IPS-NIHi11 (cell line): ENCODE measurements at places on chromosomes 6 and 20.

DNA sequence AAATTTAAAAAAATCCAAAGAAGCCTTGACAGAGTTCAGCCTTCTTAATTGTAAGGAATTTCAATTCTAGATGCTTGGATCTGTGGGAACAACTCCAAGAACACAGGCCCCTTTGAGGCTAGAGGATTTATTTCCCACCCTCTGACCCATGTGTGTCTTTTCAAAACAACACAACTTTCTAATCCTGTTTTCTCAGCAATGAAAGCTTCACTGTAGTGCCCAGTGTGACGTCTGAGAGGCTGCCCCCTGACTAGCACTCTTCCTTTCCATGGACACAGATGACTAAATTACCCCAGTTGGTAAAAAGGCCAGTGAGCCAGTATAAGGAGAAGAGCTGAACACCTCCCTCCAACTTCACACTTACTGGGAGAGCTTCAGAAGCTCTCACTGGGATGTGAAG is 16.5 kb upstream of the CCR6 start:
- no peak for DNase-seq

GRCh38 chr6:157611406-157611805 is 211.6 kb upstream of the SNX9 start:
- DNase-seq = no peak

DNA sequence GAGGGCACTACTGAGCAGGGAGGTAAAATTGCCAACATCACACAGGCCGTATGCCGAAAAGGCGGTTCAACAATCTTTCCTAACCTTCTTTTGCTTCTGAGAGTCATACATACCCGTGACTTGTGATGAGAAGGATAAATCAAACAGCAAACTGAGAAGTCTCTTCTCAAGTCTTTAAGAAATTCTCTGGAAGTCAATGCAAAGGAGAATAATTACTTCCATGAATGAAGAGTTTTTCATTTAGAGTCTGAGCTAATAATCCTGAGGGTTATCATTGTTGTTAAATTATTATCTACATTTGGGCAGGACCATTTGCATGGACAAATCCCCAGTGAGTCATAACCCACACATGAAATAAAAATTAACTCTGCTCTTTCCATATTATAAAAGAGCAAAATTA is 22.4 kb upstream of the ILRUN start:
- no peak for DNase-seq

DNA sequence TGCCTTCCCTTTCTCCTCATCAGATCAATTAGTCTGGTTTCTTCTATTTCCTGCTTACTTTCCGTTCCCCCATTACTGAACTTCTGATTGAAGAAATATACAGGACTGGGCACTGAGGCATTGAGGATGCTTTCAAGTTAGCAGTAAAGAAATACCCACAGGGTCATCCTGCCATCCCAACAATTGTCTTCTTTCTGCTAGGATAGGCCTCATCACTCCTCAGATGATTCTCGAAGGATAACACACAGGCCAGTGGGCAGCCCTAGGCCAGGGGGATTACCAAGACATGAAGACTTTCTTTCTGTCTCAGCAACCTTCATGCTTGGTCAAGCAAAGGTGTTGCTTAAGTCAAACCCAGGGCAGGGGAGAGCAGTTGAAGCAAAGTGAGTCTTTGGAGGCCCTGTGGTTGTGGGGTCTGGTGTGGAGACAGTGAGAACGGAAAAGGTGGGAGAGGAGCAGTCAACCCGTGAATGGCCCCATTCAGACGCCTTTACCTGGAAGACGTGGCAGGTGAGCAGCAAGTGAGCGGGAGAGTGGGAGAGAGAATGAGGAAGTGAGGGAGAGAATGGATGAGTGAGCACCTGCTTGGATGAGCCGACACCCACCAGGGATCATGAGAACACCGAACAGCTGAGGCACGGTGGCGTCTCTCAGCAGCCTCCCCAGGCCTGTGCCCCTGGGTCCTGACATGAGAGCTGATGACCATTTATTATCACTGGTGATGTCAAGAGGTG is 462.9 kb downstream of the PREX1 start:
- DNase-seq = no peak

DNA sequence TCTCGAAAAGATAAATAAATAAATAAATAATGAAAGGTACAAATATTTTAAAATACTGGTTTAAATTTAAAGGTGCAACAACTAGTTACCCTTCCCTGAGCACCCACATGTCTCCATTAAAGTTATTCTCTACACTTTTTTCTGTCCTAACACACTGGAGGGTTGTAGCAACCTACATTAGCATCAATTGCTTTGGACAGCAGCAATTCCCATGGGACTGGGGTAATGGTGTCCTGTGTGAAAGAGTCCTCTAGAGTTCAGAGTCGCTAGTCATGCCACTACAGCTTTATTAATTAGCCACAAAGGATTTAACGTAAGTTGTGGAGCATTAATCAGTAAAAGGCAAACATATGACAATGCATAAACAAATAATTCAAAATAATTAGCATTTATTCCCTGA is 14.1 kb upstream of the CD24 start:
- DNase-seq = no peak

DNA sequence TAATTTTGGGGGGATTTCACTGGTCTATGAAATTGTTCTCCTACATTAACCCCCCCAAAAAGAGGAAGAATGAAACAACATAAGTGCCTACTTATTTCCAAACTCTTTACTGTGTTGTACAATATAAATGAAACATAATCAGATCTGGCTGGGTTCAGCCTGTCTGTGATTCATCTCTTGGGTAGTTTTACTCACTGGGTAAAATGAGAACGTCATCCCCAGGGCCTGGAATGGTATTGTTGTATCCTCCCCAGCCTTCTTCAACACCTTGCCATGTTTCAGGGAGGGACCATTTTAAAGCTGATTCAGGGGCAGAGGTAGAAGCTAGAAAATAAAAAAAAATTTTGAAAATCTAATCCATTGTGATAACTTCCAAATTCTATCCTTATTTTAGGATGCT is 256.7 kb downstream of the PKHD1 start:
- DNase-seq = no peak

- no peak for DNase-seq
Measured at GRCh38 chr20:54323227-54323734, 115.4 kb downstream of the PFDN4 start.

DNA sequence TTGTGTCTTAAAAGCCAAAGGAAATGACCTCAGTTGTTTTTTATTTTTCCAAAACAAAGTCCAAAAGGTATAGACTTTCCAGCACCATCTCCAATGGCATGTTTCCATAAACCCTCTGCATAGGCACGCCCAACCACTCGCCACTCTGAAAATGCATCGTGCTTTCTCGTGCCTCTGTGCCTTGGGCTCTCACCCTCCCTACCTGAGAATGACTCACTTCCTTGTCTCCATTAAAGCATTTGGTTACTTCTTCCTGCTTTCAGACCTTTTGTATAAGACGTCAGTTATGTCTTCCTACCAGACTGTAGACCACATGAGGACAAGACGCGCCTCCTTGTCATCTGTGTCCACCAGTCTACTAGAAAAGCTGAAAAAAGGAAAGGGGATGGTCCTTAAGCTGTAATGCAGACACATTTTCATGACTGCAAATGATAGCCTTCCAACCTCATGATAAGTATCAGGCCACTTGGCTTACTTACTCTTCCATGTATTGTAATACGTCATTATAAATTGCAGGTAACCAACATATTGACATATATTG is 61.2 kb upstream of the CDYL start:
- no peak for DNase-seq

DNA sequence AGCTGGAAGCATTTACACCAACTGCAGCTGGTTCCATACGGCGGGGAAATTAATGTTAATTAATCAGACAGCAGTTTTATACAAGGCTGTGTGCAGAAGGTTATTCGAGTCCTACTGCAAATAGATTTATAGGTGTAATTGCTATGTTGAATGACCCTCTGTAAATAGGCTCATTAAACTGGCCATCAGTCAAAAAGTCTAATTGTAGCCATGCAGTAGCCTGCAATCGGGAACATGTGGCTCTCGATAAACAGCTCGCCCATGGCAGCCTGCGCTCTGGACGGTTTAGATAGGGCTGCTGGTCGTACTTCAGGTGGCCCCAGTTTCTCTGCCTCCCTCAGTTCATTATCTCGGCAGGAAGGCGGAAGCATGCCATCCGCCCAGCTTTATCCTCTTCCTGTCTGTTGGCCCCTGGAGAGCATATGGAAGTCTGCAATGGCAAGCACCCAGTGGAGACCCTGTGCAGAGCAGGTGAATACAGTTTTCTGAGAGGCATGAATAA is 143.2 kb downstream of the MBOAT1 start:
- no peak for DNase-seq

DNA sequence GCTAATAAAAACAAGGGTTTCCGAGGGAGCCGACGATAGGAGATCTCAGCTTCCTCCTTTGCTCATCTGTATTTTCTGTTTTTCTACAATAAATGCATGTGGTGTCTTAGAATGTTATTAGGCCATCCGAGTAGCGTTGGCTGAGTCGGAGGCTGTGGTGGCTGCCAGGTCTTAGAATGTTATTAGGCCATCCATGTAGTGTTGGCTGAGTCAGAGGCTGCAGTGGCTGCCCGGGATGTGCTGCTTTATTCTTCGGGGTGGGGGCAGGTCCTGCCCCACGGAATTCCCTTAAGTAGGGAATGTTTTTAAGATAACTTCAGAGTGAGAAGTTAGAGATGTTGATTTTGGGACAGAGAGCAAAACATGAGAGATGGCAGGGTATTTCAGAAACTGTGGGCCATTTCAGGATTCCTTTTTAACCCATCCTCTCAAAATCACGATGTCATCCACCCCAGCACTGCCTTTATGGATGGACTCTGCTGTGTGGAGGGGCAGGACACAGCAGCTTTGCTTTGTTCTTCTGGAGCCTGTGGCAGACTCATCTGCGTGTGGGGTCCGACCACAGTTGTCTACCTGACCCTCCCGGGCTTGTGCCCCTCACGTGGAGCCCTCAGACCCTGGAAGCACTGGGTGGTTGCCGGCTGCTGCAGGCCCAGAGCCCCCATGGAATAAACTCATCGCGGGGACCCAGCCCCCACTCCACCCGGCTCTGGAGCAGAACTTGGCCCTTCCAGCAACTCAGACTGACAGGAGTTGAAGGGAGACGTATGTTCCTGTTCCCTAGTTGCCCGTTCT is 20.4 kb downstream of the OSBPL2 start:
- DNase-seq = no peak

DNA sequence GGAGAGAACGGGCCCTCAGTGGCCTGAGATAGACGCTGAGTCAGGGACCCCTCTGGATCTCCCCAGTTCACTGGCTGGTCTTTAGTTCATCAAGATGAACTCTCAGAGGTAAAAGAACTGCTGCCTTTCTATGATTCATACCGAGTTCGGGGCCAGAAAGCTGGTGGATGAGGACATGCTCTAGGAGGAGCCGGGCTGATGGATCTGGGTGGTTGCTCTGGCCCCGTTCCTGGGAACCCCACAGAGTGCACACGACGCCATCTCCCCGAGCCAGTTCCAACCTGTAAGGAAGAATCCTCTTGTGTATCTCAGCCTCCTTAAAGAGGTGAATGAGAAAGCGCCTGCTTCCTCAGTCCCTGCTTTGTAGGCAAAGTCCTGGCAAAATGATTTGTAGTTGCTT is 142.6 kb upstream of the PDE10A start:
- no peak for DNase-seq

DNA sequence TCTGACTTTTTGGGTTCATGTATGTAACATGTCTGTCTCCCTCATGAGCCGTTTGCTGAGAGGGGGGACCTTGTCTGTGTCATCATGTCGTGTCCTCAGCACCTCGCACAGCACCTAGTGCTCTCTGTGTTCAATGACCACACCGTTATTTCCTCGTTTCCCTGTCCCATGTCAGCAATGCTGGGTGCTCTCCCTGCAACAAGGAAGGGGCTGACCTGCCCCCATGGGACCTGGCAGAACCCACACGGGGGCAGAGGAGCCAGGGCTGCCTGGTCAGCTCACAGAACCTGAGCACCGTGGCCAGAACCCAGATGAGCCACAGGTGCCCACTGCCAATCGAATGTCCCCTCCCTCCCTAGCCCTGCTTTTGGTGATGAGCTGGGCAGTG is 7.3 kb downstream of the ADA start:
- DNase-seq = no peak

GRCh38 chr20:12925210-12925755 is 83.5 kb upstream of the SPTLC3 start:
- peak; percentile 80 for DNase-seq

DNA sequence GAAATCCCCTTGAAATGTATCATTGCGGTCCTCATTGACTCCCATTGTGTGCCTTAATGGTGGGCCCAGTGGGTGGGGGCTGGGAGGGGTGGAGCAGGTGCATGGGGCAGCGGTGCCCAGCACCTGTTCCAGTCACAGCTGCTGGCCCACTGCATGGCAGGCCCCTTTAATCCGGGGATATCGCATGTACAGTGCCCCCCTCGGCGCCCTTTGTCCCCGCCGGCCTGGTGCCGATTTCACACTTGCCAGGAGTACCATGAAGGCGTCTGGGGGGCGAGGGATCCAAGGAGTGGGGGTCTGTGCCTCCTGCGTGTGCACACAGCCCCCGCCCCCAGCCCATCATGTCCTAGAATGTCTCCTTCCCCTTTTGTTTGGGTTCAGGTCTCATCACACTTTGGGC is 2.8 kb downstream of the SNAI1 start:
- DNase-seq = no peak

DNA sequence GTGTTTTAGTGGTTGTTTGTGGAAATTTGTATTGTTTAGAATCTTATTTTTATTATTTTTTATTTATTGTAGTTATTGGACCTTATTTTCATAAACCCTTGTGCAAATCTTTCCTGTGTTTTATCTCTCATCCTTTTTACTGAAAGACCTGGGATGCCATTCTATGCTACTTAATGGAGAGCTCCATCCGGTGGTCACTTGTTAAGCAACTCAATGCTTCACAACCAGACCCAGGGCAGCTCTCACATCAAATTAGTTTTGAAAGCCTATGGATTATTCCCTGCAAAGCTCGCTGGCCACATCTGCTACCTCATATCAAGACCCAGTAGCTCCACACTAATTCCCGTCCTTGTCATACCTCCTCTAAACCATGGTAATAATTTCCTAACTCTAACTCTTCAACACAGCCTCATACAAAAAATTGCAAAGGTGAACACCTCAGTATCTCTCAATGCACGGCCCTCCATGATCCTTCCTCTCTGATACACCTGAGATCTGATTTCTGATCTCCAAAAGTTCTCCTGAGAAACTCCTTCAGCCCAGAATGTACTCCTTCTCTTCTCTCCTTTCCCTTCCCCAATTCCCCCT is 296.6 kb upstream of the MANEA start:
- DNase-seq = peak; percentile 40
